Bronchial epithelial cell (primary cell): ENCODE measurements at places on chromosomes 11 and 22. TPM values are rescaled to one million over a fixed set of nuclear protein-coding genes. Genes with fewer than 3 reads are reported as not detected.

The PLAAT5 gene
- total RNA-seq: not detected in 2 replicates

The TTC9C gene
- total RNA-seq: 21.4 and 27.4 TPM in 2 replicates

GRCh38 chr11:116373104-116373944 lies 399.5 kb downstream of the BUD13 start:
- no peak for DNase-seq

DNA sequence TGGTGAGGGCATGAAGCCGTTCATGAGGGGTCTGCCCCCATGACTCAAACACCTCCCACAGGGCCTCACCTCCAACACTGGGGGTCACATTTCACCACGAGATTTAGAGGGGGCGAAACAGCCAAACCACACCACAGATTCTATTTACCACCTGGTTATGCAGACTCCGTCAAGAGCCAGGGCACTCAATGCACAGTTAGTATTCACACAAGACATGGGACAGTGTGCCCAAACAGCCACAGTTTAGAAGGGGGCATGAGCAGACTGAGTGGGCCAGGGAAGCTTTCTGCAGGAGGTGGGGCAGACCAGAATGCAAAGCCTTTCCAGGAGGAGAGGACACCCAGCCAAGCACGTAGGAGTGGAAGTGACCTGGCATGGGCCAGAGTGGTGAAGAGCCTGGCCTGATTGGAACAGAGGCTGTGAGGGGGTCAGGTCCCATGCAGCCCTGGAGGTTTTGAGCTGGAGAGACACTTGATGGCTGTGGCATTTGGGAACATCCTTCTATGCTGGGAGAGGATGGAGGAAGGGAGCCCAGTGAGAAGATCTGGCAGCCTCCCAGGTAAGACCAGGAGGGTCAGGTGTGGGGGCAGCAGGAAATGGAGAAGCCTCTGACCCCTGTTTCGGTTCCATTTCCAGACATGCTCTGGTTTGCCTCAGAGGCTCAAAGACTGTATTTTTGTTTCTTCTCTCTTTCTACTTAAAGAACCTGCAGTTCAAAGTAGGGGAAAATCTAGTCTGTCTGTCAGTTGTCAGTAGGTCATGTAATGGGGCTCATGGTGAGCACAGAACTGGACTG lies 199.1 kb upstream of the NCAM1 start:
- no peak for DNase-seq

GRCh38 chr22:45832180-45832579 lies 144.8 kb downstream of the WNT7B start:
- DNase-seq: no peak

DNA sequence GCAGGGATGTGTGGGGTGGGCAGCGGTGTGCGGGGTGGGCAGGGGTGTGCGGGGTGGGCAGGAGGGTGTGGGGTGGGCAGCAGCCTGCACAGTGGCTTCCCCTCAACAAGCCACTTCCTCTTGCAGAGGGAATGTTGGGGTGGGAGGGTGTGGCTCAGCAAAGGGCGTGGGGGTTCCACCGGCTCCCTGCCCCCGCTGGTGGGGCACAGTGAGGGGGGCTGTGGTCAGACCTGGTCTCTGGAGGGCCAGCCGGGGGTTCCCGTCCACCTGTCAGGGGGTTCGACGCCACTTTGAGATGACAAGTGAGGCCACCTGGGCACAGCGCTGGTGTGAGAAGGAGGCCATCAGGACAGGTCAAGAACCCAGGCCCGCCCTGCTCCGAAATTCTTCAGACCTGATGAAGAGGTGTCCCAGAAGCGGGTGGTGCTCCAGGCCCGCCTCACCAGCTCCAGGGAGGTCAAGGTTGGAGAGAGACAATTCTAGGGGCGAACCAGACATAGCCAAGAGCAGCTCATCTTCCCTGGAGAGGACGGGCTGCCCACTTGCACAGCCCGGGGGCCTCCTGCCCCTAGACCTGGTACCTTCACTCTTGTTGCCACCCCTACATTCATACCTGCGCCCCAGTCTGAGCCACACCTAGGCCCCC lies 1.3 kb downstream of the C11orf21 start:
- no peak for DNase-seq
